ENCODE measurements at places on chromosomes 3 and 15. TPM values are rescaled to one million over a fixed set of nuclear protein-coding genes. Genes with fewer than 3 reads are reported as not detected.

GRCh38 chr3:179735321-179735720 is 82.5 kb downstream of the USP13 start:
- H3K4me3 ChIP-seq, result no peak overlapping the region
- no peak overlapping the region for H3K27ac ChIP-seq
- no peaks in the 10 kb centered on the region for H3K36me3 ChIP-seq
- no peaks in the 10 kb centered on the region for H3K27me3 ChIP-seq
- no peaks in the 10 kb centered on the region for H3K4me1 ChIP-seq
- no peak for DNase-seq

- no peaks in the 10 kb centered on the region for H3K36me3 ChIP-seq
- H3K27ac ChIP-seq, result no peak overlapping the region
- H3K4me1 ChIP-seq, result no peaks in the 10 kb centered on the region
- H3K4me3 ChIP-seq, result no peak overlapping the region
- H3K27me3 ChIP-seq, result no peaks in the 10 kb centered on the region
Observed at GRCh38 chr3:67712259-67712658, 57.8 kb upstream of the SUCLG2 start.

GRCh38 chr3:158405507-158405906 is 165.5 kb upstream of the MLF1 start:
- DNase-seq, result no peak
- H3K4me1 ChIP-seq, result no peaks in the 10 kb centered on the region
- H3K27me3 ChIP-seq, result no peaks in the 10 kb centered on the region
- H3K27ac ChIP-seq, result no peak overlapping the region
- no peak overlapping the region for H3K4me3 ChIP-seq

Gene SLC27A2
- total RNA-seq, result 0.39 TPM

Gene PTPRG
- 85.0 TPM for total RNA-seq

Gene EXD1
- total RNA-seq, result not detected

Gene TRH
- not detected for total RNA-seq

Data from aorta (tissue), 5 donors.